ENCODE measurements at places on chromosomes 16 and 17. TPM values are rescaled to one million over a fixed set of nuclear protein-coding genes. Genes with fewer than 3 reads are reported as not detected.

KRT10 gene
- 29.1 TPM for total RNA-seq

- no peak for DNase-seq
Measured at GRCh38 chr17:34306466-34306865, 12.8 kb upstream of the CCL8 start.

- DNase-seq: no peak
Measured at GRCh38 chr16:71353736-71354135, 4.8 kb upstream of the CALB2 start.

DNA sequence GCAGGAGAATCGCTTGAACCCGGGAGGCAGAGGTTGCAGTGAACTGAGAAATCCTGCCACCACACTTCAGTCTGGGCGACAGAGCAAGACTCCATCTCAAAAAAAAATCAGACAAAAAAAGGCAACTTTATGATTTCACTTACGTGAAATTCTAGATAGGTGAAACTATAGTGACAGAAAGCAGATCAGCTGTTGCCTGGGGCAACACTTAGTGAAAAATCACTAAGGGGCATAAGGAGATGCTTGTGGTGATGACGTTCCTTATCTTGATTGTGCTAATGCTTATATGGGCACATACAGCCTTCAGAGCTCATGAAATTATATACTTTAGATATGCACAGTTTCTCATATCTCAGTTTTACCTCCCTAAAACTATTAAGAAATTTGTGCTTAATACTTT is 41.6 kb upstream of the SLC5A10 start:
- DNase-seq: no peak

DNA sequence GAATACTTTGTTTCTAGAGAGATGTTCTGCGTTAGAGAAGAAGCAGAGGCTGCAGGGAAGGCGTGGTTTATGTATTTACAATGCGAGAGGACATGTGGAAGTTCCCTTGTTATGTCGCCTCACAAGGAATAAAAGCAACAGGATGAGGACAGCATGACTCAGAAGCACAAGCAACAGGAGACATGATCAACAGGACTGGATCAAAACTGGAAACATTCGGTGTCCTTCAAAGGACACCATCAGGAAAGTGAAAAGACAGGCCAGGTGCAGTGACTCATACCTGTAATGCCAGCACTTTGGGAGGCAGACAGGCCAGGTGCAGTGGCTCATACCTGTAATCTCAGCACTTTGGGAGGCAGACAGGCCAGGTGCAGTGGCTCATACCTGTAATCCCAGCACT is 52.6 kb downstream of the CCDC57 start:
- DNase-seq: no peak

- DNase-seq: no peak
Measured at GRCh38 chr17:69672924-69673323, 258.4 kb downstream of the MAP2K6 start.

DNA sequence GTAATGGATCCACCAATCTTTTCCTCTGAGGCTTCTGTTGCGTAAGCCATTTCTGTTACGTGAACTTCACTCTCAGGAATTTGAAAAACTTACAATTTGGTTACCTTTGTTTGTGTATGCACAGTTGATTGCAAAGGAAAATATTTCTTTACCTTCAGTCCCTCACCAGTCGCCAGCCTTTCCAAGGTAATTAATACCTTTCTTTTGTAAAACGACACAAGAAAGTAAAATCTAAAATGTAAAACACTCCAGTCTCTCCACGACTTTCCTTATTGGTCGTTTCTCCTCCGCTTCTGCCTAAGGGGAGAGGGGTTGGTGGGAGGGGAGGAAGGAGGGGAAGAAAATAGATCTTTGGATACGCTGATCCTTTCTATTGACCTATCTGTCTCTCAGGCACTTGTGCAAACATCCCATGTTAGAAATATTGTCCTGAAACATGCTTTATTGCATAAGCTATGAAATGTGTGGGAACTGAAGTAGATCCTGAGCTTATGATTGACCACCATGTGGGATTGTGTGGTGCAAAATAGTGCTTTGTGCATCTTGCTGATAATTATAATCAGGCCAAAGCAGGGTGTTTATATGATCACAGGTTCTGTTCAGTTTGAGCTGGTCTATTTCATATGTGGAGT is 32.4 kb upstream of the EFCAB13 start:
- no peak for DNase-seq

E2F4 gene
- 132 TPM for total RNA-seq

- DNase-seq: no peak
Measured at GRCh38 chr17:27511168-27511883, 55.1 kb downstream of the KSR1 start.

DNA sequence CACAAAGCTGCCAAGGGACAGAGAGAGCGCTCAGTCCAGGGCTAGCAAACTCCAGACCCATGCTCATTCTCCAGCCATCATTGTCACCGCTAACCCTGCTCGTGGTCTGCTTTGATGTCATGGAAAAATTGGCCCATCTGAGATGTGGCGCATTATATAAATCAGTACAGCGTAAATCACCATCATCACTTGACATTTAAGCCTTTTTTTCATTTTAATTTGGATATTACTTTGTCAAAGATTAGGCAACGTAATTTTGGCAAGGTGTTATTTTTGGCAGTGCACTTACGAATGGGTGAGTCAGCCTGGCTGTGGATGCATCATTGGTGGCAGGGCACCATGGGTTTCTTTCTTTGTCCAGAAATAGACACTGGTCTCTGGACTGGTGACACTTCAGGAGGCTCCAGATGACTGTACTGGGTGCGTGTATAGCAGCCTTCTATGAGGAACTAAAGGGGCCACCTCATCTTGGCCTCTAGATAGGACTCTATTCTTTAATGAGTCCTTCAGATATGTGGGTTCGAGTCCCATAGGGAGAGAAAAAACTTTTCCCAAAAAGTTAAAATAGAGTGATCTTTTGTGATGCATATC is 166.3 kb downstream of the MSI2 start:
- no peak for DNase-seq

TNFAIP1 gene
- total RNA-seq: 32.3 TPM

MT1E gene
- 181 TPM for total RNA-seq

GRCh38 chr17:76444518-76445311 is 8.2 kb downstream of the UBE2O start:
- DNase-seq: no peak

DNA sequence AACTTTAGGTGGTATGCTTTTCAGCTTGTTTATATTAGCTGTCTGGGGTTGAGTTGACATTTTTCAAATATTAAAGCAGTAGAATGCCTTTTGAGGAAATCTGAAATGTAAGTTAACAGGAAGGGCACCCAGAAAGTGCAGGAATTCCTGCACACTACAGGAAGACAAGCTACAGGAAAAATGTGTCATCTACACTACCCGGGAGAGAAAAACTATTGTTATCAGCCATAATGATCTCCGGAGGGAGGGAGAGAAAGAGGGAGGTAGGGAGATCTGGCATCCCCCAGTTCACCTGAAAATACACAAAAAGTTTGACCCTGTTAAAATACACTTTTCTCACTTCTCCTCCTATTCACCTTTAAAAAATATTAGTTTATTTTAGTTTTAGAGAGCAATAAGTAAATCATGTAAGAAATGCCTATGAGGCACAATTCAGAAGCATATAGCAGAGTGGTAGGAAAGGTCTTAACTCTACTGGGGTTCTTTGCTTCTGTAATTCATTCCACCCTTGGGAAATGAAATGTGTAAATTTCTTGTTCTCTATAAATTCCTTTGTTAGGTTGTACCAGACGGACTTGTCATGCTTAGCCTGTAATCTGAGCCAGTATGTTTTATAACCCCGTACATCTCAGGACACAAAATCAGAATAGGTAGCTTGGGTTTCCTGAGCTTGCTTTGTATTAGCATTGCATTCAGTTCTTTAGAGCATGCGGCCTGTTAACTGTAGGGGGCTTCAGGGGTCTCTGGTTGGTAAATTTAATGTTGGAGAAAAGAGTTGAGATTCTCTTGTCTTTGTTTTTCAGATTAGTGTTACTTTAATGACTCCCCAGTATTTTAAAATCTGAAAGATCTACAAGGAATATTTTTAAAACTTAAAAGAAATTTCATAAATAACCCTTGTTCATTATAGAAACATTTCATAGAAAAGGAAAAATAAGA is 3.3 kb downstream of the MAP2K6 start:
- DNase-seq: no peak

DNA sequence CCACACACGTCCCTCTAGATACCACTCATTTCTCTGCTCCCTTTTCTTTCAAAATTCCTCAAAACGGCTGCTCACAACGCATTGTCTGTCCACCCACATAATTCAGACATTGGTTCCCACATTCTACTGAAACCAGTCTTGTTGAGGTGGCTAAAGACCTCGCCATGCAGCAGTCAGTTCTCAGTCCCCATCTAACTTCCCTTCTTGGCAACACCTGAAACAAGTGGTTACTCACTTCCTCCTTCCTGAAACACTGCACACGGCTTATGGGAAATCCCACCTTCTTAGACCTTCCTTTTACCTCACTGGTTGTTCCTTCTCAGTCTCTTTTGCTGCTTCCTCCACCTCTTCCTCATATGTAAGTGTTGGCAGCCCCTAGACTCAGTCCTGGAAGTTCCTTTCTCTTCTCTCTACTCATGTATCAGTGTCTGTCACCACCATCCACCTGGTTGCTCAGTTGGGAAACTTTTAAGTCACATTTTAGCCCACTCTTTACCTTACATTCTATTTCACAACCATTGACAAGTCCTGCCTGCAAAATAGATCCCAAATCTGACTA is 277.1 kb downstream of the CEP112 start:
- DNase-seq: no peak

GRCh38 chr17:50779747-50780353 is 12.5 kb upstream of the ANKRD40CL start:
- peak; percentile 66 for DNase-seq

SMIM36 gene
- not detected for total RNA-seq

DNA sequence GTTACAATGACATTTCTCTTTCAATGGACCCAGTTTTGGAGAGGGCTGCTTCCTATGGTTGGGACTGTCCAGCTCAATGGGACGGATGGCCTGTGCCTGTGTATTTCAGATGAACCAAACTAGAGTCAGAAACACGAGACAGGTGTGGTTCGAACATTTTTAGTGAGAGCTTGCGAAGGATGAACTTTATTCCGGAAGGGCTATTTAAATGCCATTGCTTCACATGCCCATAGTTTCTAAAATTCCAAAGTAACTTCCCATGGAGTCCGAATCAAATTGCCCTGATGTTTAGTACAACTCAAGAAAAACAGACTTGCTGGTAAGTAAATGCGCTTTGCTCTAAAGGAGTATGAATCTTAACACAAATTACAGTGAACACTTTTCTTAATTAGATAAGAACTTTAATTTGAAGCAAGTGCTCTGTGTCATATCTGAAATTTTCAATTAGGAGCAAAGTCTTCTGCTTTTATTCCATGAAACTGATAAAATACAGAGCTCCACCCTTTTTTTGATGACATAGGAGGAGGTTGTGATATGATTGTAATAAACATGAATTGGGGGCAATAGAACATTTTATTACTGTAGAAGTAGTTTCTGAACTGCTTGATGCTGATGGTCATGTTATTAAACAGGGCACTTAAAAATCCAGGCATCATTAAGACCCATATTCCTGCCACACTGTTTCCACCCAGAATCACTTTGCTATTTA is 1.3 kb downstream of the KRT20 start:
- DNase-seq: no peak

DNA sequence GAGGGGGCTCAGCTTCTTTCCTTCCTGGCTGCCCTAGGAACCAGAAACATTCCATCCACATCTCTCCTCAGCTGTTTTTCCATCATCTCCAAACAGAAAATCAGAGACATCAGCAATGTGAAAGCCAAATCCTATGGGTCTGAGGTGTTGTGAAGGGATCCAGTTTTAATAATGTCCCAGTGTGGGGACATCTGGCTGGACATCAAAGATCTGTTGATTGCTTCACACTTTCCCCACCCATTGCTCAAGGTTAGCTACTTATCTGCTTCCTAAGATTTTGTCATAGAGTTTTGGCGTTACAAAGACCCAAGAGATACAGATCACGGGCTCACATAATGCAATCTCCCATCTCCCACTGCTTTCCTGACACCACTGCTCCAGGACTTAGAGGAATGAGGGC is 47.8 kb upstream of the AXIN2 start:
- no peak for DNase-seq

- DNase-seq: peak; percentile 49
Measured at GRCh38 chr16:80803339-80804055, 901 bp downstream of the CDYL2 start.

GRCh38 chr16:16162591-16162990 is 60.7 kb downstream of the ABCC6 start:
- no peak for DNase-seq

DOC2B gene
- 0.30 TPM for total RNA-seq

LRRC45 gene
- total RNA-seq: 32.3 TPM

TBX21 gene
- 40.4 TPM for total RNA-seq

- peak; percentile 46 for DNase-seq
Measured at GRCh38 chr17:28570716-28571360, 486 bp downstream of the PIGS start.

Measured in activated T-helper 2 cell treated with anti-CD3 and anti-CD28 coated beads, Interferon-gamma antibody, Interleukin-2, Interleukin-4, amounts not matched to agents 10 μg/mL and 5 μg/mL and 100 μg/mL, durations not matched to agents 14 hours and 24 hours and 36 hours (primary cell).